ENCODE measurements at places on chromosomes 3 and 15.

DNA sequence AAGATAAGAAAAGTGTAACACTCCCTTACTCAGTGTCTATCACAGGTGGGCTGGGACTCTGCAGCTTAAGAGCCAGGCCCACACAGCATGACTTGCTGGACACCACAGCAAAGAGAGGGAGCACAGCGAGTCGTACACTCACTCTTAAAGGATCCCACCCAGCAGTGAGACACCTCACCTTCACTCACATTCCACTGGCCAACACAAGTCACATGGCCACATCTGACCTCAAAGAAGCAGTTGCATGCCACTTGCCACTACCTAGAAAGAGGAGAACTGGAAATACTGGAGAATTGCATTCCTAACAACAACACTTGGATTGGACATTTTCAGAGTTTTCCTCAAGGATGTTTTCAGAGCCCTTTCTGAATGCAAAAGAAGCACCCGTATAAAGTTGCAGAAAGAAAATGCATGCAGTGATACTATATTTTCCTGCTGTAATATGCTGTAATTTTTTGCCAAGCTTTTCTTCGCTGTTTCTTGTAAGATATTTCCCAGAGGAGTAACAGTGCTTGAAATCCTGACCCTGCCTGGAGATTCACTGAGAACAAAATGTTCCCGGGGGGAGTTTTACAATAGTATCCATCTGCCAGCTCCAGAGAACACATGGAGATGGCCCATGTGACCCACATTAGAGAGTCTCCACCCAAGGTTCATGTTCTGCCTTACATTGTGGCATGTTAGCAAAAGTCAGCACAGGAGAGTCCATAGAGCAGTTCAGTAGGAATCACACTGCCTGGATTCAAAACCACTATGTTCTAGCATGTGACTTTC is 42.2 kb downstream of the TRIM42 start:
- no peak for DNase-seq

- no peak for DNase-seq
Observed at GRCh38 chr15:70098461-70099166, 897 bp upstream of the TLE3 start.

- DNase-seq: no peak
Observed at GRCh38 chr3:58021962-58022361, 13.7 kb downstream of the FLNB start.

DNA sequence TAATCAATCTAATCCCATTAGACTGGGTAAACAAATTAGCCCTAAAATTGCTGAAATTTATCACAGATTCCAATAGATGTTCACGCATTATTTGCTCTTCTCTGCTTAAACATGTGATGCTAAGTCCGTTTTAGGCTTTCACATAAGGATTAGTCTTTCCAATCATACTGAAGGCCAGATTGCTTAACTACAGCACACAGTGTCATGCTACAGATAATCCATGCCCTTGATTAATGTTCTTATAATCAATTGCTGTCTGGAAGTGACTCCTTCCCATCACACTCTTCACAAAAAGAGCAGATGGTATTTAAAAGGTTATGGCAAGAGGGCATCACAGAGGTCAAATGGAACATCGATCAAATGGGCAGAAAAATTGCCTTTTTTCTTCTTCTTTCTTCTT is 471.5 kb upstream of the ROBO1 start:
- no peak for DNase-seq

DNA sequence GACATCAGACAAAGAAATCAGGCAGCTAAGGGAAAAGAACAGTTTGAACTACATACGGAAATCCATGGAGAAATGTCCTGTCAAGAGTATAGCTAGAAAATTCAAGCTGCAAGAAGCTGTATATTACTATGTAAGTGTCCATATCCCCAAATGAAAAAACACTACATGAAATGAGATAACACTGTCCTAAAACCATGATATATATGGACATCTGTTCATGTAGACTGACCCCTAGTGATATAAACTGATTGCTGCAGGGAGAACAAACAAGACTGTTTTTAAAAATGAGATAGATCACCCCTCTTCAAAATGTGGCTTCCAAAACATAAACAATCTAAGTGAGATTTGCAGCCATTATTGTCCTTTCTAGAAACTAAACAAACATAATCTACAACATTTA is 985.6 kb downstream of the EPHA3 start:
- no peak for DNase-seq

- DNase-seq: no peak
Observed at GRCh38 chr3:37653466-37653865, 208.2 kb upstream of the CTDSPL start.

DNA sequence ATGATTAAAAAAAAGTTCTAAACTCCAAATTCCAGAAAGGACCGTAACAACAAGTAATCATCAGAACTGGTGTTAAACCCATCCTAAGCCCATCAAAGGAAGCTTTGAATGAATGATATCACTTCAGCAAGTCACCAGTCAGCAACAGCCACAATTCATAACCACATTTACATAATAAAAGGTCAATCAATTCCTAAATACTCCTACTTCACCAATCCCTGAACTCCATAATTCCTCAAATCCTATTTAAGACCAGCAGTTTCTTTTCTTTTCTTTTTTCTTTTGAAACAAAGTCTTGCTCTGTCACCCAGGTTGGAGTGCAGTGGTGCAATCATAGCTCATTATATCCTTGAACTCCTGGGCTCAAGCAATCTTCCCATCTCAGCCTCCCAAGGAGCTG is 40.5 kb downstream of the TTBK2 start:
- DNase-seq: no peak

- no peak for DNase-seq
Observed at GRCh38 chr3:16506884-16507577, 6.5 kb downstream of the RFTN1 start.
